Amniotic epithelial cell (primary cell): ENCODE measurements at places on chromosomes 12 and 14.

GRCh38 chr14:70856851-70857495 is 47.7 kb upstream of the MAP3K9 start:
- DNase-seq, result peak; percentile 96

GRCh38 chr12:32198555-32198954 is 91.9 kb downstream of the BICD1 start:
- DNase-seq, result peak; percentile 35

DNA sequence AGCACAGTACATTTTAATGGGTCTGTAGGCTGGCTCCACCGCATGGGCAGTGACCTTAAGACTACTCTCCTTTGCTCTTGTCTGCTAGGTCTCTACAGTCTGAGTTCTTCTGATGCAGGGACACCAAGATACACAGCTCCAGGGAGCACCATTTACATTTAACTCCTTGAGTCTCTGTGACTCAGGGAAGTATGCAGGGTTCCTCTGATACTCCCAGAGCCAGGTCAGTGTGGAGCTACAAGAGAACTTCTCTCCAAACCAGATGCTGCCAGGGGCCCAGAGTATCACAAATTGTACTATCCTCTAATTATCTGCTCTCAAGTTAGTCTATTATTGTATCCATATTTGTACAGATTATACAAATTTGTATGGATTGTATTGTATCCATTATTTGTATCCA is 15.2 kb downstream of the ZFP36L1 start:
- no peak for DNase-seq

GRCh38 chr12:116122628-116123027 is 154.9 kb downstream of the MED13L start:
- DNase-seq, result no peak

DNA sequence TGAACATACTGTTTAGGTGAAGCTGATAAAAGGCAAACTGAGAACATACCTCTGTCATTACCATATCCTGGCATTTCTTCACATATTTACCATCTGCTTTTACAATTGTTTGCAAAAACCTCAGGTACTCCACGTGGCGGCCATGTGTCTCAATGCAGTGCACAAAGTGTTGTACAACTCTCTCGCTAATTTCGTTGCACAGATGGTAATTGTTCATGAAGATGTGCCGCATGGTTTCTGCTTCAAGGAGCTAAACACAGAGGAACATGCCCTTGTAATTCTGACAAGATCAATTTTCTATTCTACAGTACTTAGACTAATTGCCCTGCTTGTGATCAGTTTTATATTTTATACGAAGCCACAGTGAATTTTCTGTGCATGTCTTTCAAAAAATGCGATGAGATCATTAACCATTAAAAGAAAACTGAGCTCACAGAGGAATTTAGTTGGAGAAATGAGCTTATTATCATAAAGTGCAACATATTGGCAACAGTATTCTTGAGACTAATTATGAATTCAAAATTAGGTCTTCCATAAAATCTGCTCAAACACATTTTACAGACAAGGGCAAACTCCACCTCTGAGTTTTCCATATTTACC is 233.8 kb downstream of the ITPR2 start:
- no peak for DNase-seq

DNA sequence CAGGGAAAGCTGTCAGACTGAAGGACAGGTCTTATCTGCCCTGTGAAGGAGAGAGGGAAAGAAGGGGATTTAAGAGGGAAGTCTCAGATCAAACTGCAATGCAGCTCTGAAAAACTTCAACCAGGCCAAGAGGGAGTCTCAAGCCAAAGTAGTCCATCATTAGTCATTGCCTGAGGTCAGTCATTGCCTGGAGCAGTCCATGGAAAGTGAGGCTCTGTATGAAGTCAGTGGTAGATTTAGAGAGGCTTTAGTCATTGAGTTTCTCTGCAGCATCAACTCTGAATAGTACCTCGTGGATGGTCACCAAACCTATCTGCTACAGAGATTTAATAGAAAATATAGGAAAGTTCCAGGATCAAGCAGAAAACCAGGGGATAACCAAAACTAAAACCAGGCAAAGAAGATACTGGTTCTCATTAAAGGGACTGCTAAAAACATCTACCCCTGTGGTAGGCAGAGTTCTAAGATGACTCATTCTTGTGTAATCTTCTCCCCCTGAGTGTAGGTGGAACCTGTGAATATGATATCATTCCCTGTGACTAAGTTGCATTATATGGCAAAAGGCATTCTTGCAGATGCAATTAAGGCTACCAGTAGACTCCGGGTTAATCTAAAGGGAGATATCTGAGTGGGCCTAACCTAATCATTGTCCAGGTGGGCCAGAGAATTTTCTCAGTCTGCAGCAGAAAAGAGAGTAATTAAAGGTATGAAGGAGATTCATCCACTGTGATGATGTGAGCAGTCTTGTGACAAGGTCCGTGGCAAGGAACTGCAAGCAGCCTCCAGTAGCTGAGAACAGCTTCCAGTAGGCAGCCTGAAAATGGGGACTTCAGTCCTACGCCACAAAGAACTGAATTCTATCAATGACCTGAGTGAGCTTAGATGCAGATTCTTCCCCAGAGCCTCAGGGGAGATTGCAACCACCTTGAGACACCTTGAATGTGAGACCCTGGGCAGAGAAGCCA is 123.1 kb downstream of the GALC start:
- DNase-seq, result no peak
